NCI-H1105 (cell line): ENCODE measurements at places on chromosomes 1 and 21.

- DNase-seq = no peak
Measured at GRCh38 chr1:32759521-32759981, 57.0 kb upstream of the SYNC start.

- DNase-seq = no peak
Measured at GRCh38 chr1:36729289-36729688, 246.6 kb upstream of the CSF3R start.

DNA sequence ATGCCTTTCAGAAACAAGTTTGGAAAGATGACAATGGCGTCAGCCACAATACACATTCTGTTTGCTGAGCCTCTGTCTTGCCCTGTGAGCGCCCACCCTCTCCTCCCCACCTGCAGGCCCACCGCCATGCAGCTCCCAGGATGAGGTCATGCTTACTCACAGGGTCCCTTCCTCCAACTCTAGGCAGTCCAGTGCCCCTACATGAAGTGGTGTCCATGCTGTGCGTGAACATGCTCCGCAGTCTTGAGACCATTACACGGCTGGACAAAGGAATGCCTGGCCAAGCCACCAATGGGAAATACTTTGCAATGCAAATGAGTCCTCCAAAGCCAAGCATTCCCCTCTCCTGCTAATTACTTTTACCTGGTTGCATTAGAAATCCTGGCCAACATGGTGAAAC lies 92.2 kb downstream of the CD58 start:
- DNase-seq = no peak

DNA sequence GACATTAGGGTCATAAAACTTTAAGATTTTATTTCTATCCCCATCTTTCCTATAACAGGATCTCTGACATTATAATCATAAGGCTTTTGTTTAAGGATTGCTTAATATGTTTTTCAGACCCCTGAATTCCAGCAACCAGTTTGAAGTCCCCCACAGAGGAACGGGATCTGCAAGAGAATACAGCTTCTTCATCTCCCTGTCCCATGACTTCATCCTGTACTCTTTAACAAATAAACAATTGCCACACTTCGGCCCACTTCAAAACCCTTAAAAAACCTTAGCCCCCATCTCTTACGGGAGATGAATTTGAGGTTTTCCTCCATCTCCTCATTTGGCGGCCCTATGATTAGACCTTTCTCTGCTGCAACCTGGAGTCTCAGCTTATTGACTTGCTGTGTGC lies 35.8 kb downstream of the TESK2 start:
- DNase-seq = no peak

DNA sequence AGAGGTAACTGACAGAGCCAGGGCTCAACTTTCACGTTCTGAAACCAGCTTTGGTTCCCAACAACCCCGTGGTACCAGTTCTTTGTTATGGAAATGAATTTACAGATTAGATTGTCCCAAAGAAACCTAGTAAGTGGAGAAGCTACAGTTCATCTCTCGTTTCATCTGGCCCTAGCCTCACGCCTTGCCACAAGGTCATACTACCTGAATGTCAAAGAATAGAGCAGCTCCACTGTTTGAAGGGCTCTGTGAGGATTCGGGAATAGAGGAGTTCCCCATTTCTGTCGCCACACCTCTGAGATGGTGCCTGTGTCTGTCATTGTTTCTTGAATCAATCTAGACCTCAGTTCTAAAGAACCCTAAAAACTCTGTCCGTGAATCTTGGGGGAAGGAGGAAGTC lies 15.0 kb upstream of the CDC42 start:
- DNase-seq = no peak

- no peak for DNase-seq
Measured at GRCh38 chr1:178275553-178275952, 181.6 kb downstream of the RASAL2 start.
